Renal cortex interstitium (tissue), 15 donors: ENCODE measurements at places on chromosomes 7 and 10. TPM values are rescaled to one million over a fixed set of nuclear protein-coding genes. Genes with fewer than 3 reads are reported as not detected.

DNAJC30 gene
- 11.2 TPM for polyA plus RNA-seq

VIPR2 gene
- 3.0 TPM for polyA plus RNA-seq

EBF3 gene
- polyA plus RNA-seq: 1.6 TPM

PPP1R9A gene
- polyA plus RNA-seq: 32.7 TPM

PKD1L1 gene
- polyA plus RNA-seq: 0.22 TPM

AKR1E2 gene
- polyA plus RNA-seq: 6.5 TPM

PRSS1 gene
- polyA plus RNA-seq: not detected

ETV1 gene
- 39.4 TPM for polyA plus RNA-seq

GRCh38 chr10:79311581-79312407, 35.5 kb upstream of the PPIF start:
- no peak for DNase-seq

GRCh38 chr7:157769086-157769485, 432.3 kb downstream of the DNAJB6 start:
- peak; percentile 51 for DNase-seq

DNA sequence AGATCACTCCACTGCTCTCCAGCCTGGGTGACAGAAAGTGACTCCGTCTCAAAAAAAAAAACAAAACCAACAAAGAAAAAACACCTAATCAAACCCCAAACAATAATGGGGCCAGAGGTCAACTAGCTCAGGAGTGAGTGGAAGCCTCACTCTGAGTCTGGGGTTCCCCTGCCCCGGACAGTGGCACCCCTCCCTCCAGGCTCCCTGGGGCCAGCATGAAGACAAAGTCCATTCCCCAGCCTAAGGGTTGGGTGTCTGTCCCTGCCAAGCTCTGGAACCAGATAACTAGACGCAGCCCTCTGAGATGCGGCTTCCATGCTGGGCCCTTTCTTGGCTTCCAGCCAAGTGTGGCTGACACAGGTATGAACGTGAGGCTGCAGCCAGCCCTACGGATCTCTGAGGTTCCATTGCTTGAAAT, 1.7 kb upstream of the FUOM start:
- DNase-seq: no peak

- DNase-seq: no peak
These were observed 314.4 kb downstream of the ANKRD30A start for GRCh38 chr10:37439826-37440225.

DNA sequence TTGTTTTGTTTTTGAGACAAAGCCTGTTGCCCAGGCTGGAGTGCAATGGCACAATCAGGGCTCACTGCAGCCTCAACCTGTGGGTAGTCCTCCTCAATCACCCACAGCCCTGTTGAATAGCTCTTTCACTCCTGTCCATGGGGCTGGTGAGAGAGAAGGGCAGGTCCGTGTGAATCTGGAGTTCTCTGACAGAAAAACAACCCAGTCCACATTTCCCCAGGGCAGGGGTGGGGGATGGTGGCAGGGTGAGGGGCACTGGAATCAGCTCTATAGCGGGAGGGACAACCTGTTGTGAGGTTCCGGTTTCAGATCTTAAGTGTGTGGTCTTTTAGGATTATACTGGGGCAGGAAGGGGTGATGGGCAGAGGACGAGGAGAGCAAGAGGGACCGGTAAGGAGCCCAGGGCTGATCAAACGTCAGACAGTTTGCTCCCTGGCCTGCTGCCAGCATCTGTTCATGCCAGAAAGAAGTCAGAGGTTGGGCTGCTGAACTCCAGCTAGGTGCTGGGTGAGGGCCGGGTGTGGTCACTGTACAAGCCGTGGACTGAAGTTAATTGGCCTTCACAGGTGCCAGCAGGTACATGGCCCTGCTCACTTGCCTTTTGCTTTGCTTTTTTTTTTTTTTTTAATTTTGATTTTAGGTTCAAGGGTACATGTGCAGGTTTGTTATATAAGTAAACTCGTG, 33.2 kb upstream of the MKRN1 start:
- no peak for DNase-seq

DNA sequence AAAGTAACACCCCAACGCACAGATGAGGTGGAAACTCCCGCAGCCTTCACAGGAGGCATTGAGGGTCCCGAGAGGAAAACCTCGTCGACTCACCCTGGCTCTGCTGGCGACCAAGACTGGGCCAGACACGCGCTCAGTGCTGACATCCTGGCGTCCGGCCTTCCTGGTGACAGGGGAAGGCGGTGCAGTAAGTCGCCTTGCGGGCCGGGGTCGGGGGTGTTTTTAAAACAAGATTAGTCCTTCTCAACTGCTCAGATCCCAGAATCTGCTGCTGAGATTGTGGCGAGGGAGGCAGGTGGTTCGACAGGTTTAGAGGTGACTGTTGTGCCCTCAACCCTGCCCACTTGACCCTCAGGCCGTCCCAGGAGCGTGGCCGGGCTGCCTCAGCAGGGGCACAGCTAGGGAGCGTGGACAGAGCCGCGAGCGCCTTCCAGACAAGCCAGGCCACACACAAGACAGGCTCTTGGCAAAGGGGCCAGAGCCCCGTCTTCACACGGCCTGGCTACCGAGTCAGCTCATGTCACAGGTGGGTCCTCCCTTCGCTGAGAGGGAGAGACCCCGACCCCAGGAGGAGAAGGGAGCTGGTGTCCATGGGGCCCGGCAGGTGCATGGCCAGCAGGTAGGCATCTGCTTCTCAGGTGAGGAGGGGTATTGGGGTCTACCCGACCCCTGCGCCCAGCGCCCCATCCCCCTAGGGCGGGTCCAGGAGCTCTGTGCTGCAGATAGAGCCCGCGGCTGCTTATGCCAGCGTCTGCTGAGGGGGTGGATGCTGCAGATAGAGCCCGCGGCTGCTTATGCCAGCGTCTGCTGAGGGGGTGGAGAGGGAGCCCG, 81.6 kb downstream of the DNAJB6 start:
- no peak for DNase-seq

- no peak for DNase-seq
These were observed 6.4 kb upstream of the CSTF2T start for GRCh38 chr10:51705774-51706173.

GRCh38 chr10:121393522-121393921, 204.7 kb downstream of the FGFR2 start:
- no peak for DNase-seq

DNA sequence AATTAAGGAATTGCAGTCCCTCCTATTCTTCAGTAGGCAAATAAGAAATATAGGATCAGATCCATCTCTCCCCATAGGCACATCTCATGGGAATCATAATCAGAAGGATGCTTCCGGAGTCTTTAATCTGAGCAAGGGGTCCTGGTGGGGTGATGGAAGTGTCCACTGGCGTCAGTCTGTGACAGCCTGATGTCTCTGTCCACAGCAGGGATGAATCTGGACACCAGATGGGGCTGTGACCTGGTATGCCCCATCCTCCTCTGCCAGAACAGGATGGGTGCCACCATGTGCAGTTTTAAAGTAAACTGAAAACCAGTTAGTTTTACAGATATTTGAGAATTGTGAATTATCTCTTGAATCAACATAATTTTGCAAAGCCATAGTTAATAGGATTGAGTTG, 148.7 kb downstream of the C1GALT1 start:
- no peak for DNase-seq

DNA sequence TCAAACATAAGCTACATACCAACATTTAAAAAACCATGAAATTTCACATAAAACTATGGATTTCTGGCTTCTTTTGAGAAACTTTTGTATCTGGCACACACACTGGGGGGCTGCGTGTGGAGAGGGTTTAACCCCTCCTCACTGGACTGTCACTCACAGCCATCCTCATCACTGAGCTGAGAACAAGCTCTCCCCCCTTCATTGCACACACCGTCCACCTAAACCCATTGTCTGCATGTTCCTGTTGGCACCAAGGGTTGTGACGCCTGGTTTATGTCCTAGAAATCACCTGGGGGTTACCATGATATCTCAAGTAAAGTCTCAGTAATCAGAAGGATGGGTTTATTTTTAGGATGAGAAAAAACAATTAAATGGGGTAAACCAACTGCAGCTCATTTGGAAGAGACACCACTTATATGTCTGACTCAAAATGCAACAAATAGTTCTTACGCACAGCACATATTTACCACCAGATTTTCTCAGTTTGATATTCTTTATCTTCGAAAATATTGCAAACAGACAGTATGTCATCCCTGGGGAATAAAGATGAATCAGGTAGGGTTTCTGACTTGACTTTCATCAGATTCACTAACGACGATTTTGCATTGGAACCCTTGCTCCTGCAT, 218.5 kb upstream of the KLF6 start:
- no peak for DNase-seq

DNA sequence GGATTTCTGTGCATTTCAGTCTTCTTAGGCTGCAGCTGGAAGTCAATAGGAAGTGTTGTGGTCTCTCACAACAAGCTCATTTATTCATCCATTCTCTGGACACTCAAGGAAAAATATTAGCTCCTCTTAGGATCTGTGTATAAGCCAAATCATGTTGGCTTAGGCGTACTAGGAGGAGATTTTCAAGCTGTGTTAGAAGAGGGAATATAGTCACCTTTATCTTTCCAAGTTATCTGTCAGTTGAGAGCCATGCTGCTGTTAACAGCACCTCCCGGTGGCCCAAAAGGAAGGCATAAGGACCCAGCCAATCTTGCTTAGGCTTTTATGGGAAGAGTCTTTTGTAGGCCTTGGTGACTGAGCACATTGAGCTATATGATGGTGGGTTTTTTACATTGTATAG, 220.0 kb downstream of the LRMDA start:
- DNase-seq: no peak

- no peak for DNase-seq
These were observed 195.6 kb upstream of the RHOBTB1 start for GRCh38 chr10:61139592-61139953.

GRCh38 chr10:128074589-128074988, 51.6 kb downstream of the MKI67 start:
- no peak for DNase-seq

DNA sequence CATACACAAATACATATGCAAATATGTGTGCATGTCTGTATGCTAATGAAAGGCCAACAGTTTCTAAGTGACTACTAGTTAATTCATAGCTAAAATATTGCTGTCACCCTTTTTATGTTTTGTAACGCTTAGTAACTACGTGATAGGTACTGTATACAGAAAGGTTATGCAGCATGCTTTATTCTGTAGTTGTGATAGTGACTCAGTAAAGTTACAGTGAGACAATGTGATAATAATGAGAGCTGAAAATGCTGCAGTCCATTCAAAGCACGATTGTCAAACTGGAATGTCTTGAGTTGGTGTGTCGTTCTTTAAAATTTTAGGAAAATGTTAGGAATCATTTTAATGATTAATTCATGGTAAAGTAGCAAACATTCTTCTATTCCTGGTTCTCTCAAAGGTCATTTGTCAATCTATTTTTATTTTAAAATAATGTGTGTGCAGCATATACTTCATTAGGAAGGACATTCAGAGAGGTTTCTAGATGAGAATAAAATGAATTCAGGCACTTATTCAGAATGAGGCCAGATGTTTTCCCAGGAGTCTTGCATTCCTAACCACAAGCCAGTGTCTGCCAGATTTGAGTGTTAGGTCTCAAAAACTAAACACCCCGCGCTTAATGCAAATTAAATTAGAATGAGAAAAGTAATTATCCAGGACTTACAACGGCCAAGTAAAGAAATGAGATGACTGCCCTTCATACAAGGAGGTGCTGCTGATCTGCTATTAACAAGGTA, 408.8 kb upstream of the FZD8 start:
- no peak for DNase-seq

DNA sequence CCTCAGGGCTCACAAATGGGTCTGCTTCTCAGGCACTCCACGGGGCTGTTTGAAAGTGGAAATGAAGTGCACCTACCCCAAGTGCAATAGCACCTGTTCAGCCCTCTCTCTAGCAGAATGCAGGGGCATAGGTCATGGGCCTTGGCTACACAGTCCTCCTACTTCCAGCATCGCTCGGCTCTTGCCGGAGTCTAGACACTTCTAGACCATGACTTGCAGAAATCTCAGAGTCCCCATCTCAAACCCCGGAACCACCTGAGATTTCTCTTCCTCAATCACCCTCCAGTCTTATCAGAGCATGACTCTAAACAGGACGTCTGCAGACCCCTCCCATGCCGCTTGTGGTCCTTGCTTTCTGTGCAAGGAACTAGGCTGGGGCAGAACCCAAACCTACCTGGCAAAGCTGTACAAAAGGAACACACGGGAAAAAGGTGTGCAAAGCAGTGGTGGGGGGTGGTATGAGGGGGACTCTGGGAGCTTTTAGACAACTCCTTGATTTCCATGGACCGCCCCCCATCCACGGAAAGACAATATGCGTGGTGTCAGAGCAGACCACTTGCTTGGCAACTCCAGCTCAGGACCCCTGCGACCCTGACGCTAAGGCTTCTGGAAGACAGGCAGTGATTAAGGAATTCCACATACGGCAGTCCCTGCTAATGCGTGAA, 13.8 kb downstream of the TMEM273 start:
- no peak for DNase-seq

- no peak for DNase-seq
These were observed 169.7 kb downstream of the CACNA2D1 start for GRCh38 chr7:82273886-82274285.

DNA sequence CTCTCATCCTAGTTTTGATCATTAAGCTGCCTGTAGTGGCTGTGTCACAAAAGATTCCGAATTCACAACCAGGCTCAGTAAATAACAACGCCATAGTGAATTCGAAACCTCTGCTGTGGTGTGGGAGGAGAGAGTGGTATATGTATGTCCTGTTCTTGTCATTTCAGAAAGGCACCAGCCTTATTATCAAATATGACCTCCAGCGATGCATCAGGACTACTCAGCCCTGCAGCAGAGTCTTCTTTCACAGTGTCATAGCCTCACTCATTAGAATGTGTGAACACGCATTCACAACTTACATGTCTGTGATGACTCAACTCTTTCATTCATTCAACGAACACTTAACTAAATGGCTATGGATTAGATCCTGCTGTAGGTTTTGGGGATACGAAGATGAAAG, 15.3 kb downstream of the AOC1 start:
- DNase-seq: no peak

- no peak for DNase-seq
These were observed 388.6 kb upstream of the MBL2 start for GRCh38 chr10:53161231-53161630.

DNA sequence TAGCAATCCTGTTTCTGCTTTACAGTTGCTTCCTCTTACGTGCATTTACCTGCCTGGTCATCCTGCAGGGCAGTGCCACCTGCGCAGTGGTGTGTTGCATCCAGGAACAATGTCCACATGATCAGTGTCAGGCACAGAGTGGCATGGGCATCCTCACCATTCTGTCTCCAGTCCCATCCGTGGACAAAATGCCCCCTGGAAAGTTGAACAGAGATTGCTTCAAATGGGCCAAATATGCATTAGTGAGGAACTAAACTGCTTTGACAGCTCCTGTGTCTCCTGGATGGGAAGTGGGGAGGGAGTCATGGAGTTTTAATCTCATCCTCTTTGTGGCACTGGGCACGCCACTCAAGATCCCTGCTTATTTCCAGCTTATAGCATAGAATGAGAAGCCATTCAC, 151.8 kb downstream of the DPP6 start:
- DNase-seq: no peak
